Activated effector memory CD4-positive, alpha-beta T cell treated with Interleukin-2 at 50 U/mL for 16 hours (primary cell): ENCODE measurements at places on chromosomes 6 and 20.

DNA sequence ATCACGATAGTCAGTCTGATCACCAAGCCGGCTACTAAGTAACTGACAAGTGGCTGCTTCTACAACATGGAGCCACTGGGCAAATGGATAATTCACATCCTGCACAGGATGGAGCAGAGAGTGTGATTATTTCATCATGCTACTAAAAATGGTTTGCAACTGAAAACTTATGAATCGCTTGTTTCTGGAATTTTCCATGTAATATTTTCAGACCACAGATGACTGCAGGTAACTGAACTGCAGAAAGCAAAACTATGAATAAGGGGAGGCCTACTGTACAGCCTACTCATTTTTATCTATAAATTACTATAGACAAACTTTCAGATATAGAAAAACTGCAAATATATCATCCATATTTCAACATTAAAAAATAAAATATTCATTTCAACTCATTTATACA is 91.5 kb downstream of the EPB41L2 start:
- no peak for DNase-seq

DNA sequence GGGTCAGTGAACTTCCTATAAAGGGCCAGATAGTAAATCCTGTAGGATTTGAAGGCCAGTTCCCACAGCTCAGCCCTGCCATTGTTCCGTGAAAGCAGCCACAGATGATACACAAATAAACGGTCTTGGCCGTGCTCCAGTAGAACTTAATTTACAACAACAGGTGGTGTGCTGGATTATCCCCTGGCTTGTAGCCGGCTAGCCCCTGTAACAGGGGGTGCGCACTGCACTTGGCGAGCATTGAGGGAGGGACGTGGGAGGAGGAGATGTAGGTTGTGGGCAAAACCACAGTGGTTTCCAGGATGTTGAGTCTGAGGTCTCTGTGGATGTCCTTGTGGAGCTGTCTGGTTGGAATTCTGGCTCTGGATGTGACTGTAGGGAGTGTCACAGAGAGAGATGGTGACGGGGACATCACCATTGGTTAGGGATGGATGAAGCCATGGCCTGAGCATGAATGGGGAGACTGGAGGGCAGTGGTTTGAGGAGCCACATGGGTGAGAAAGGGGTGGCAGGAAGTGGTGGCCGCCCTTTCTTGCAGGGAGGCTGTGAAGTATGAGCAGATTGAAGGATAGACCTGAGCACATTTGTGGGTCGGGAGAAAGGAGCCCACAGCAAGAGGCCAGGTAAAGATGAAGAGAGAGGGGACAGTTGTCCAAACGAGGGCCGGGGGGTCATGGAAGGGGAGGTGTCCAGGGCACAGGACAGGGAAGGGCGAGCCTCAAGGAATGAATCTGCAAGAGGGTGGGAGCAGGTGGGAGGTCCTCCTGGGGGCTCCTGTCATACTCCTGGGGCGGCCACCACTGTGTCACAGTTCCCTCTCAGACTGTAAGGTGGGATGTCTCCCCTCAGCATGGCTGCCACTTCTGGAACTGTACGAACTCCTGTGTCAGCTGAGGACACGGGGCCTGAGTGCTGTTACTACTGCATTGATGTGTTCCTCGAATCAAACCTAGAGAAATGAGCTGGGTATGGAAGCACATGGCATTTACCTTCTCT is 53.6 kb downstream of the CDH26 start:
- DNase-seq, result no peak

- DNase-seq, result no peak
Observed at GRCh38 chr6:129212081-129212480, 329.1 kb downstream of the LAMA2 start.

DNA sequence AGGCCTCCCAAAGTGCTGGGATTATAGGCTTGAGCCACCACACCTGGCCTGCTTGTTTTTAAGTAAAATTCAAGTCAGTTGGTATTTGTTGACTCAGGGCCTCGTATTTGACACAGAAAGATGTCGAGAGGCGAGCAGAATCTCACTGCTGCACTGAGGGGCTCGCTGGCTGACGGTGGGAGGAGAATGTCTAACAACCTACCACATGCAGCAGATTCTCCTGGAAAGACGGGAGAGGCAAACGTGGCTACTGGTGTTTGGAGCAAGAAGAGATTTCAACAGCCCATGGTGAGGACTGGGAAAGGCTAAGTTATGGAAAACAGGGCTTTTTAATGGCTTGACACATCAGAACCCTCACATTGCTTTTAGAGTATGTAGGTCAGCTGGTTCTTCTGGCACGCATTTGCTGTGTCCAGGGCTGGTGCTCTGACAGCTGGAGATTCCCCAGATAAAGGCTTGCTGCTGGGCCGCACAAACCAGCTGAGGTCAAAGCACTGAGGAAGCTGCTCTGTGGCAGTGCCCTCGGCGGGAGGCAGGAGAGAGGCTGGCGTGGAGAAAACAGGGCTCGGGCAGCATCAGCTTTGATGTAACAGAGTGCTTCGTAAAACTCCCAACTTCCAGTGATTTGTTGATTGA is 84.2 kb upstream of the FRMD1 start:
- DNase-seq, result no peak

- no peak for DNase-seq
Observed at GRCh38 chr6:116535109-116535508, 10.4 kb downstream of the TRAPPC3L start.

DNA sequence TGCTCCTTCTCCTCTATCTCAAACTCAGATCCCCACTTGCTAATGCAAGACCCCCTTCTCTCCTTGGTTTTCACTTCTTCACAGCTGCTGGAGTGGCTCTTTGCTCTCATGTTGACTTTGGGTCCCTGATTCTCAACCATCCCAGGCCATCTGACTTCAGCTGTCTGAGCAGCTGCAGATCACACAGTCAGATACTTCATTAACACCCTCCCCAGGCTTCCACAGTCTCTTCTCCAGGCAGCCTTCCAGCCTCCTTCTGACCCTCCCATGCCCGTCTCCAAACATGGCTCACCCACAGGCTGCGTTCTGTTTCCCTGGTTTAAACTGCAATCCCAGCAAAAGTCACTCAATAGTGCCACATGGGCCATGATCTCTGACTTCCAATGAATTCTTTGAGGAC is 65.4 kb downstream of the HIVEP2 start:
- DNase-seq, result no peak

- DNase-seq, result no peak
Observed at GRCh38 chr20:51172558-51173428, 149.9 kb upstream of the KCNG1 start.

- no peak for DNase-seq
Observed at GRCh38 chr6:137819740-137820139, 47.3 kb upstream of the TNFAIP3 start.

- no peak for DNase-seq
Observed at GRCh38 chr6:4010048-4010447, 68.9 kb downstream of the FAM217A start.

GRCh38 chr6:129908858-129909257 is 47.7 kb upstream of the TMEM244 start:
- no peak for DNase-seq

DNA sequence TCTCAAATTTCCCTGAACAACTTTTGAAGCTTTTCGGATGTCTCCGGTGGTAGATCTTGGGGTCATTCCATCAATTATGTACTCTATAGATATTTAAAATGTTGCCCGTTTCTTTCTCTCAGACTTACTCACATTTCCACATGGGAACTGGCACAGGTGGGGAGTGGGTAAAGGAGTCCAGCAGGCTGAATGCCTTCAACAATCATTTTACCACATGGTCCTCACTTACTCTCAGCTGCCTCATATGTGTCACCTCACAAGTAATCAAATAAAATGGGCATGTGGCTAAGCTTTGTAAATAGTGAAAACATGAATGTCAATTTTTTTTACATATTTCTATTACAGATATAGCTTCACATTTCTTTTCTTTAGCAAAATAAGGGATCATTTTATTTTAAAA is 677 bp downstream of the HLA-DQA1 start:
- no peak for DNase-seq

- no peak for DNase-seq
Observed at GRCh38 chr20:62819494-62820174, 2.8 kb downstream of the COL9A3 start.

DNA sequence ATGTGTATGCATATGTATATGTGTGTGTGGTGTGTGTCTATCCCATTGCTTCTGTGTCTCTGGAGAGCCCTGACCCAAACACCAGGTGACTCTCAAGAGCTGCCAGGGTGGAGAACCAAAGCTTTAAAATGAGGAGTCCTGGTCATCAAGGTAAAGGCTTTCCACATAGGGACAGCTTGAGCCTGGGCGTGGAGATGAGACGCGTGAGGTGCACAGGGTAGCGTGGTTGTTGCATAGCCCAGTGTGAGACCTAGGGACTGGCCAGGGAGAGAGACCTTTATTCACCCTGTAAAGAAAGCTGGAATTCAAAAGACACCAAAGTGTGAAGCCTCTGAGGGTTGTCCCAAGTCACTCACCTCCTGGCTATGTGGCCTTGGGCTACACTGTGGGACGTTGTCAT is 149.1 kb downstream of the SYCP2 start:
- DNase-seq, result no peak

- peak; percentile 28 for DNase-seq
Observed at GRCh38 chr20:58870293-58871014, 17.9 kb downstream of the GNAS start.

GRCh38 chr6:159973406-159973805 is 4.5 kb downstream of the IGF2R start:
- no peak for DNase-seq

GRCh38 chr6:125503181-125503580 is 201.4 kb upstream of the HDDC2 start:
- DNase-seq, result no peak

- DNase-seq, result no peak
Observed at GRCh38 chr20:36744764-36745191, 1.1 kb downstream of the NDRG3 start.

DNA sequence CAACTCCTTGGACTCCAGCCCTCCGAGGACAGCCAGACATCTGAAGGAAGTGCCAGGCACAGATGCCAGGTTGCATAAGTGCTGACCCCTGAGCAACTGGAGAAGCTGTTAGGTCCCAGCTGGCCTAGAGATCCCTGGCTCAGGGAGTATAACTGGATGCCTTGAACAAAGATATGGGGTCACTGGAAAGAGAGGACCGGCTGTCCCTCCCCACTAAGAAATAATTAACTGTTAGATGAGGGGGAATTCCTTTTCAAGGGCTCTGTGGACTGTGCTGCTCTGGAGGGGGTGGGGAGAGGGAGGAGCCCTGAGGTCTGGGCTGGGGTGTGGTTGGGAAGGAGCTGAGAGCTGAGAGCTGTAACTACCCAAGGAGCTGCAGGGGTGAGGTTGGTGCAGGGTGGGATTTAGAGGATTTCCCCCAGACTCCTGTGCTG is 39.6 kb downstream of the HLA-F start:
- DNase-seq, result no peak

DNA sequence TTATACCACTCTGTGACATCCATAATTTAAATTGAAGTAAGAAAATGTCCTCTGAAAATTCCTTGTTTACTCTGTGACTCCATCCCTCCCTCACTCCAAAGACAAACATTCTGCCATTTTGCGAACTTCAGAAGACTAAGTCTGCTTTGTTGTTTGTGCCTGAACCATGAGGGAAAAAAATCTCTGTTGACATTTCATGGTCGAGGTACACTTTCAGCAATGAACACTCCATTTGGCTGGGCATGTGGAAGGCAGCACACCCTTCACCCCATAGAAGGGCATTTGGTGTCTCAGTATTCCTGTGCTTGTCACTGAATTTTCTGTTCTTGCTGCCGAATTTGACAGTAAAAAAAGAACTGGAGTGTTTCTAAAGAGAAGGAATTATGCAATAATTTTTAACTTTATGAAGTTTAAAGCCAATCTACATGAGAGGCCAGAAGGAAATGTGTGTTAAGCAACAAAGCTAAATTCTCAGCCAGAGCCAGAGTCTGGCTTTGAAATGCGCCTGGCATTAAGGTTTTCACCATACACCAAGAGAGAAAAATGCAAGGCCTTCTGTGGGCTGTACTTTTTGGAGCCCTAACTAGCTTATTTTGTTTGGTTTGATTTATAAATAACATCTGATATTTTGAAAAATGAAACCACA is 4.7 kb upstream of the PBOV1 start:
- no peak for DNase-seq

DNA sequence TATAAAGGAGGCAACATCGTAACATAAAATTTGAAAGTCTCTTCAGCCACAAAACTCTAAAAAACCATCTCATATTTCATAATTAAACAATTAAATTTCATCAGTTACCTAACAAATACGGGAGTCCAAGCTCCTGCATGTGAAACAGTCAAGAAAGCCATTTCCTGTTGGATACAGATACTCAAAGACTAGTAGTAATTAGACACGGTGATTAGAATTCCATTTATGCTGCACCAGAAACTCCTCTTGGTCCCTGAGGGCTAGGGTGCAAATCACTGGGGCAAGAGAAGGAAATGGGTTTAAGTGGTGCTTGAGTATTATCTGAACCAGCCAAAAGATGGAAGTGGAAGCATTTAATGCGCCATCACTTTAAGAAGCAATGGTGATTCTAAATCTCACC is 27.4 kb downstream of the TRAM2 start:
- no peak for DNase-seq

- DNase-seq, result no peak
Observed at GRCh38 chr6:37435373-37435772, 2.4 kb downstream of the CMTR1 start.

GRCh38 chr20:21291026-21291425 is 12.1 kb upstream of the XRN2 start:
- DNase-seq, result no peak

DNA sequence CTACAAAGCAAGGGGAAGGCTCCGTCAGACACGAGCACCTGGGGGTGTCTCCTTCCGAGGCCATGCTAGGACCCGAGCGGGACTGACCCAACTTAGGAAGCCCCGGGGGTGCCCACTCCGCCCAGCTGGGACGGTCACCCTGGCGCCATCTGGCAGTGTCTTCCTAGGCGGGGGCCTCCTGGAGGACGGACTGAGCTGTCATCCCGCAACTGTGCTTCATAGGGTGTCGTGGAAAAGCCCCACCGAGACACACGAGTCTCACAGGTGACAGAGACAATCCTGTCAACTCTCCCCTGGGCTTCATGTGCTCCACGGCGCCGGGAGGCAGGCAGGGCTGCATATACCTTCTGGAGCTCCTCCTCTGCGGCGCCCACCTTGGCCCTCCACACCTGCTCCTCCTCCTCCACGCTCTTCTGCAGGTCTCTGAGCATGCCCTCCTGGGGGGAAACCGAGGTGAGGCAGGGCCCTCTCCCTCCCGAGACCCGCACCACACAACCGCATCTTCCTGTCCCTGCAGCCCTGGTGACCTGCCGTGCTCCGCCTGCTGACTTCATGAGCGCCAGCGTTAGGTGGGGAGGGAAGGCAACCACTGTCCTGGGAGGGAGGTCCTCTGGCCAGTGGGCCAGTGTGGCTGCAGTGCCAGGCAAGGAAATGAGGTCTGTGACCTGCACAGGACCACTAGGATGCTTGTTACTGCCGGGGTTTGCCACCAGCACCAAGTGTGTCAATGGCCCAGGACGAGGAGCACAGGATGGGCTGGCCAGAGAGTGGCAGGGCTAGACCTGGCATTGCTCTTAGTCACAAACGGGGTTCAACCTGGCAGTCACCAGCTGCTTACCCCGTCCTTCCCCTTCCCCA is 50.7 kb downstream of the DSTN start:
- no peak for DNase-seq

DNA sequence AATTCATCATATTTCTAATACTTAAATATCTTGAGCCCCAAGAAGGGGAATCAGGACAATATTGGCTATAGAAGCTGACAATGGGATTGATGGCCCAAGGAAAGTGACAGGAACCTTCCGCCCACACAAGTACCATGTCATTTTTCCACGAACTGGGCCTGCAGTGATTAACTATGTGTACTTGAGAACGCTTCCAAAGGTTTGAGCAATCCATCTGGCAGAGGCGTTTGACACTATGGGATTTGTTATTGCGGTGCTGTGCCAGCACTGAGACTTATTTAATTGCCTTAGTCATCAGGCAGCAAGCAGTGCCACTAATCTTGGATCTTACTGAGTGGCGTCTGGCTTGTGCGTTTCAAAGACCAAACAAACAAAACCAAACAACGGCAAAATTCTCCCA is 135.6 kb upstream of the UST start:
- no peak for DNase-seq
